Vagina (tissue), 2 donors: ENCODE measurements at places on chromosomes 4 and X.

GRCh38 chr4:12791536-12791935 lies 692.6 kb downstream of the RAB28 start:
- DNase-seq = no peak

DNA sequence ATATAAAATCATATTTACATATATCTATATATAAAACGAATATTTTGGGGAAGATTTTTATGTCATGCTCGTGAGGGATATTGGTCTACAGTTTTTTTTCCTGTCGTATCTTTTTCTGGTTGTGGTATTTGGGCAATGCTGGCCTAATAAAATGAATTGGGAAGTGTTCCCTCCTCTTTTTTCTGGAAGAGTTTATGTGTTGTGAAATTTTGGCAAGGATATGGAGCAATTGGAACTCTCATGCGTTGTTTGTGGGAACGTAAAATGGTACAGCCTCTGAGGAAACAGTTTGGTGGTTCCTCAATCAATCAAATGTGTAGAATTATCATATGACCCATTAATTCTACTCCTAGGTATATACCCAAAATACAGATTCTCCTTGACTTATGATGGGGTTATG lies 69.8 kb downstream of the ZNF182 start:
- DNase-seq = no peak

DNA sequence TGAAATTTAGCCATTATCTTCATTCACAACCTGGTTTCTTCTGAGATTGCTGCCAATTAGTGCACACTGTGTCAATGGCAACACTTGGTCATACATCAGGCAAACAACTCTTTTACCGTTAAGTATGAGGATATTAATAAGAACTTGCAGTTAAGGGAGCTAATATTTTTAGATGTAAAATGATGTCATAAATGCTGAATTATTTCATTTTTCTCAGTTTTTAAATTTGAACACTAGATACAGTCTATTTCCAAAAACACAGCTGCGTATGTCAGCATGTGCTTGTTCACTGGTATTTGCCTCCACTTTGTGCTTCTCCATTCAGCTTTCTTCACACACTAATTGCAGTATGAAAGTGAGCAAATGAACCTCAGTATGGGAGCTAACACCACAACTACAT lies 1.6 kb downstream of the KLHL13 start:
- no peak for DNase-seq

DNA sequence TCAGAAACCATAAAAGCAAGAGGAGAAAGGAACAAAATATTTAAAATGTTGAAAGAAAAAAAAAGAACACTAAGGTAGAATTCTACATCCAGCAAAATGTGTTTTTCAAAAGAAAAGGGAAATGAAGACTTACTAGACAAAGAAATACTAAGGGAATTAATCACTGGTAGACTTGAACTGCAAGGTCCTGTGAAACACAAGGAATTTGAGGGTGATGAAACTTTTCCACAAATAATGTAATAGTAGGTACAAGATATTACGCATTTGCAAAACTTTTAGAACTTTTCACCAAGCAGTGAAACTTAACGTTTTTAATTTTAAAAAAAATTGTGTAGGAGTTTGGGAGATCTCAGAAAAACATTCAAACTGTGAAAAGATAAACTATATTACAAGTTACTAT lies 180.3 kb upstream of the MAGEB16 start:
- no peak for DNase-seq
